HCEC 1CT (cell line): ENCODE measurements at places on chromosomes 13 and 19.

GRCh38 chr19:17536955-17537354, 18.5 kb upstream of the COLGALT1 start:
- DNase-seq = no peak

- DNase-seq = no peak
Observed at GRCh38 chr13:29422015-29422414, 173.5 kb downstream of the SLC7A1 start.

GRCh38 chr19:14418856-14419105, 360 bp downstream of the DDX39A start:
- no peak for DNase-seq

DNA sequence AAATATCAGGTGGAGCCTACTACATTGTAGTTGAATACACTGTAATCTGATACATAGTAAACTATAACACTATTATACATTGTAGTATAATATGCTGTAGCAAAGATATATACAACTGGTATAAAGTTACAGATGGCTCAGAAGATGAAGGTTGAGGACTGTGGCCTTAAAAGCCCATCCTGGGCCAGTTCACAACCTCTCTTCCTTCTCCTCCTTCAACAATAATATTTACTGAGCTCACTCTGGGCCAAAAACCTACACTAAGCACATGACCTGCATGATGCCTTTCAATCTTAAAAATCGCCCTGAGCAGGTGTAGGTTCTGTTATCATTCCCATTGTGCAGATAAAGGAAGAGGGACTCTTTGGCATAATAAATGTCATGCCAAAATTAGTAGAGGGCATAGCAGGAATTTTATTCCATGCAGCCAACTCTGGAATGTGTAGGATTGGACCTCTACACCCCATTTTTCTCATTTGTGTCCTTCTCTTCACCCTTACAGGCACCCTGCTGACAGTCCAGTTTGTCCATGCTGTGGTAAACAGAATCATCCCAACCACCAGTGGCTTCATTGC, 14.6 kb upstream of the SIN3B start:
- DNase-seq = no peak

DNA sequence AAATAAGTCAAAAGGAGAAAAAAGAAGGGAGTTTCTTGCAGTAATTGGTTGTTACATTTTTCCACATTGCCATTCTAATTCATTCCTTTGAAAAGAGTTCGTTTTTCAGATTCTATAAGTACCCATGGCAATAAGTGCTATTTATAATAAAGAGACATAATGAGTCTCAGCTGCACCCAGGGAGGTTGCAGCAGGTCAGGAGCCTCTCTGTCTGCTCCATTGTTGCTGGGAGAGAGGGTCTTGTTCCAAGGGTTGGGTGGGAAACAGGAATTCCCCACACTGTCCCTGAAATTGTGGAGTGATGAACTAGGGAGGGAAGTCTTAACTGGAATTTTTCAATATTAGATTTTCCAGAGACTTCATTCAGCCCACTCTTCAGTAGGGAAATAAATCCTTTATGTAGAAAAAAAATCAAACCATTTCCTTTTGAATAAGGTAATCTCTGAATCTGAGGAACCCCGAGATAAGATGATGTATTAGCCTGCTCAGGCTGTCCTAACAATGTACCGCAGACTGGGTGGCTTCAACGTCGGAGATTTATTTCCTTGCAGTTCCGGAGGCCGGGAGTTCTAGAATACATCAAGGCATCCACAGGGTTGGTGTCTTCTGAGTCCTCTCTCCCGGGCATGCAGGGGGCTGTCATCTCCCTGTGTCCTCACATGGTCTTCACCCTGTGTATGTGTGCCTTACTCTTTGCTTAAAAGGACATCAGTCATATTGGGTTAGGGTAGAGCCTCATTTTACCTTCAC, 342.7 kb upstream of the TMTC4 start:
- DNase-seq = no peak

DNA sequence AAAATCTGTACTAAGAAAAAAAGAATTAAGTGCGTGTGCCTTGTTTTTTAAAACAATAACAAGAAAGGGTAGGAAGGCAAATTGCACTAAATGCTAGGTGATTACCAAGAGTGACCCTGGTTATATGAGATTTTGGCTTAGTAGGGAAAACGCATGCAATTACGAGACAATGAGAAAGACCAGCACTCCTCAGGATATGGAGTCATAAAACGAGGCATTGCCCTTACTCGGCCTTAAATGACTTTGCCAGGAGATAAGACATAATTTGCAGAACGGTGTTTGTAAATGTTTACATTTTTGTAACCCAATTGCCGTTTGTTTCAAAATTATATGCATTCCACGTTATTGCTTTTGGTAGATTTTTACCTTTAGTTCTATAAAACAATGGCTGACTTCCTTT, 179.8 kb downstream of the RBM26 start:
- DNase-seq = no peak

- peak; percentile 40 for DNase-seq
Observed at GRCh38 chr19:43594710-43595604, 977 bp downstream of the IRGQ start.

DNA sequence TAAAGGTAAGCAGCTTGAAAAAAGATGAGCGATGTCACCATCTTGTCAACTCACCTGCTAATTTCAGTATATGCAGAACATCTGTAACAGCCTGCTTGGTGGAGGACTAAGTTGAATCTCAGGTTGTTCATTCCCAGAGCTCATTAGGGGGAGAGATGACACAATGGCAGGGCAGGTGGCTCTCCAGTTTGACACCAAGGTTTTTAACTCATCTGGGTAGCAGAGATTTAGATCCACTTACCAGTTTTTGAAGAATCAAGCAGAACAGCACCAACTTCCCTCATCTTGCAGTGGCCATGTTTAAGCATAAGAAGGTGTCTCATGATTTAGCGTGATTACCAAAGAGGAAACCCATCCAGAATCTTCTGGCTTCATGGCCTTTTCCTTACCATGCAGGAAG, 168.3 kb downstream of the TSHZ3 start:
- no peak for DNase-seq

DNA sequence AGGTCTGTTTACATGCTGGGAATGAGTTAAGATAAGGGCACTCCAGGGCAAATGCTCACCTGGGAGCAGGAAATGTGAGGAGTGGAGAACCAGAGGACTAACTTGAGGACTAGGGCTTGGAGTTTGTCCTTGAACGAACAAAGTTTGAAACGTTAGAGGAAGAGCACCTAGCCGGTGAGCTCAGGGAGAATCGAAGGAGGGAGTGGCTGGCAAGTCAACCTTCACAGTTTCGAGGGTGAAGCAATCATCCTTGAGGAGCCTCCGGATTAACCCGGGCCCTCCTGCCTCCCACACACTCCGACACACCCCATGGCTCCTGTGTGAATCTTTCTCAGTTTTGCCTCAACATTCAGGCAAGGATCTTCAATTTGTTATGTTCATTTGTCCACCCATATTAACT, 58.6 kb downstream of the LMO7 start:
- DNase-seq = no peak

GRCh38 chr19:38095411-38096308, 128.4 kb downstream of the DPF1 start:
- peak; percentile 31 for DNase-seq

DNA sequence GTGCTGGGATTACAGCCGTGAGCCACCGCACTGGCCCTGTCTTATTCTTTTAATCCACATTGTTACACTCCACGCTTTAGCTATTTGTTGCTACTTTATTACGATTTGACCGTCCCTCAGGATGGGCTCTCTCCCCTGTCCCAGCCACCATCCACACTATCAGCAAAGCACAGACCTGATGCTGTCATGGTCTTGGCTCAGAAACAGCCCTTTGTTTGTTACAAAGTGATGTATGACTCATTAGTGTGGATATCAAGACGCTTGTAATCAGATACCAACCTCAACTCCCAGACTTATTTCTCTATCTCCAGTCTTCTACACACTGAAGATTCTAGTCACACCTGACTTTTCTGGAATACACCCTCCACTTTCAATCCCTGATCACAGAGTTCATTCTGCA, 84.6 kb upstream of the FREM2 start:
- DNase-seq = peak; percentile 21

DNA sequence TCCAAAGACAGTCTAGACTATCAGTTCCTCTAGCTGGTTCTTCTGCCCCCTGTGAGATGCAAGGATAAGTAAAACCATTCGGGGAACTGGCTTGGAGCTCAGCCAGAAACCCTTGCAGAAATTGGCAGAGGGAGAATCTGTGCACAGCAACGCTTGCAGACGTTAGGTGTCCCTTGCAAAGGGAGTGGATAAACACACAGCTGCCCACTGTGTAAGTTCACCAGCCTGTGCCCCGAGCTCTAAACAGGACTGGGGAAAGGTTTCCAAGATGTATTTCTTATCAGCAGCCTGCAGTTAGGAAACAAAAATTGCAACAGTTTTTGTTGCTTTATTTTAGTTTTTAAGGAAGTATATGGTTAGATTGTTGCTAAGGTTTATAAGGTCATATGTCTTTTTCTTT, 19.0 kb upstream of the ADGRE1 start:
- no peak for DNase-seq

GRCh38 chr13:99285432-99286182, 21.6 kb downstream of the GPR183 start:
- no peak for DNase-seq

GRCh38 chr19:23118400-23118799, 1.6 kb downstream of the ZNF730 start:
- no peak for DNase-seq

DNA sequence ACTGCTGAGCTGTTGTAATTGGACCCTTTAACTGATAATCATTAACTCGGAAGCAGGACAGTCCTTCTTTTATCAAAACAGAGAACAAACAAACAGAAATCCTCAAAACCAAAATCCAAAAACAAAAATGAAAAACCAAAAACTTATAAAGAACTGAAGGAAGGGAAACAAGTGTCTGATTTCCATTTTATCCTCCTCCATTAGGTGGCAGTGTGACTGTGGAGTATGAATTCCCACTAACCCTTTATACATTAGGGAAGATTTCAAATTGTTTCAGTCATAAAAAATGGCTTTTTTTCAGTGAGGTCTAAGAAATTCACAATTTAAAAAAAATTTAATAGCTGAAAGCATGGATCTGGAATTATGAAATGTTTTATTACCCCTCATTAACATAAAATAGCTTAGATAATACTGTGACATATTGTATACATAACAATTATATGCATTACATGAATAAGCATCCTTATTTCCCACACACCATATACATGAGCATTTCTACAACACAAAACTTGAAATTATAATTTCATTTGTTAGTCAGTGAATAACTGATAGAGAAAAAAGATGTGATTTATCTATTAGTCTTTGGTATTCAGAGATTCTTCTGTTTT, 1074.3 kb upstream of the PCDH9 start:
- peak; percentile 18 for DNase-seq

DNA sequence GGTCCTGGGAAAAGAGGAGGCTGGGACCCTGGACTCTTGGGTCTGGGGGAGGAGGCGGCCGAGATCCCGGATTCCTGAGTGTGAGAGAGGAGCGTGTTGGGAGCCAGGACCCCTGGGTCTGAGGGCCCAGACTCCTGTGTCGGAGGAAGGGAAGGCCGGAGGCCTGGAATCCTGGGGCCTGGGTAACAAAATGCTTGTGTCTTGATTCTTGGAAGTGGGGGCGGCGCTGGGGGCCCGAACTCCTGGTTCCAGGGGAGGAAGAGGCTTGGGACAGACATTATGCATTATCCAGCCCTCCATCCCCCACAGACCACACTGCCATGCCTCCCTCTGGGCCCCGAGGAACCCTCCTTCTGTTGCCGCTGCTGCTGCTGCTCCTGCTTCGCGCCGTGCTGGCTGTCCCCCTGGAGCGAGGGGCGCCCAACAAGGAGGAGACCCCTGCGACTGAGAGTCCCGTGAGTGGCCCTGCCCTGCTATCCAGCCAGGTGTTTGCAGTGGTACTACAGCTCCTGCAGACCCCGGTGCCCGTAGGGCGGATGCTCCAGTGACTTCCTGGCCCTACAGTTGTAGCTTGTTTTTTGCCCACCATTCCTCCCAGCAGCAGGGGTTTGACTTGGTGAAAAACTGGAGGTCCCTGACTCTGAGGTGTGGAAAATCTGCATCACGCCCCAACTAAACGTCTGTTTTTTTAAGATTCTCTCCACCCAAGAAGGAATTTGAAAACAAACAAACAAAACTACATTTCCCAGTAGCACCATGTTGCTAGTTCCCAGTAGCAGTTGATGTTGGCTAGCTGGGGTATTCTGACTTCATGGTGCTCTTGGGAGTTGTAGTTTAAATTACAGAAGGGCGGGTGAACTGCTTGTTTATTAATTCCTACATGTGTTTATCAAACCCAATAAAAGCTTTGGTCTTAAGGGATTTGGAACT, 630 bp downstream of the NUCB1 start:
- DNase-seq = peak; percentile 48

GRCh38 chr13:110757296-110757695, 43.8 kb downstream of the ING1 start:
- no peak for DNase-seq

- peak; percentile 68 for DNase-seq
Observed at GRCh38 chr13:99980201-99980823, 1.3 kb upstream of the ZIC2 start.
